ENCODE measurements at places on chromosomes 11 and 22.

- no peak for DNase-seq
Measured at GRCh38 chr22:41003066-41003465, 51.9 kb downstream of the RBX1 start.

- DNase-seq: peak; percentile 93
Measured at GRCh38 chr11:17927681-17928343, 85.0 kb downstream of the SERGEF start.

DNA sequence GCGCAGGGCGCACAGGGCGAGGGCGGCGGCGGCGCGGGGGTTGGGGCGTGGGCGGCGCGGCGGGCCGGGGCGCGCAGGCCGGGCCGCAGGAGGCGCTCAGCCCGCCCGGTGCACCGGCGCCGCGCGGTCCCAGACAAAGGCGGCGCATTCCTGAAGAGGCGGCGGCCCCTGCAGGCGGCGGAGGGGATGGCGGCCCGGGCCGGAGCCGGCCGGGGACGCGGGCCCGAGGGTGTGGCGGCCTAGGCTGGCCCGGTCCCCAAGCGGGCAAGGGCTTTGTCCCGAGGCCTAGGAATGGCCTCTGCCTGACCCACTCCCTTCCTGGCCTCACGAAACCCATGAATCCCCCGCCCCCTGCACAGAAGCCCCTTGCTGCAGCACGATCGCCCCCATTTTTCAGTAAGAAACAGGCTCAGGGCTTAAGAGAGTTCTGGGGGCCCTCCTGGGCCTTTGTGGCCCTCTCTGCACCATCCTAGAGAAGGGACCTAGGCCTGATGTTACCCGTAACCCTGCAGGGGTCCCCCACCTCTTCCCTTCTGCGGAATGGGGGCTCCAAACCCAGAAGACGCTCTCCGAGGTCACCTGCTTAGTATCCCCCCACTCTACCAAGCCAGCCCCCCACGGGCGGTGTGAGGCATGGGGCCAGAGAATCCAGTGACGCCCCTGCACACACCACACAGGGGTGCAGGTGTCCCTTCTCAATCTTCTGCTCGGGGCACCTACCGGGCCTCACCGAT, at the start of gene RTN4R:
RTN4R (minus strand) TSS at position 40 of the 734 bp plus-strand sequence. CDS start 226 bp downstream, outside the sequence.
- peak; percentile 31 for DNase-seq

DNA sequence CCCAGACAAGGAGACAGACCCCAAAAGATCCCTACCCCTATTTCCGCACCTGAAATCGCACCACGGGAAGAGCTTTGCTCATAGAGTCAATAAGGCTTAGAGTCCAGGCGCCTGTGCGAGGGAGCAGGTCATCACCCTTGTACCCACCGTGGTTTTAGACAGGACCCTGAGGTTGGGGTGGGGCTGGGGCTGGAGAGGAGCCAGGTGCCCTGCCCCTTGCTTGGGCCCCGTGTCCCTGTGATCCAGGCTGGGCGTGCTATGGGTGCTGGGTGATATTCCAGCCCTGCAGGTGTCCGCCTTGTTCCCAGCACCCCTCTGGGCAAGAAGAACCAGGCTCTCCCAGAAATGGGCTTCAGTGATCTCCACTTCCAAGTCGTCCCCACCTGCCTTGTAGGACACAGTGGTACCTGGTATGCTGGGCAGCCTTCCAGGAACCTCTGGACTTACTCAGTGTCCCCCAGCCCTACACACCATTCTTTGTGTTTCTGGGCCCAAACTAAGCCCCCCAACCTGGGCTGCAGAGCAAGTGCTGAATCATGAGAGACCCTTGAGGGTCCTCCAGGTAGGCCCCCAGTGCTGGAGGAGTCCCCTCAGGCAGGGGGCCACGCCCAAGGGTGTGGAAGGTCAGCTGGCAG, 4.5 kb downstream of the CD81 start:
- no peak for DNase-seq

DNA sequence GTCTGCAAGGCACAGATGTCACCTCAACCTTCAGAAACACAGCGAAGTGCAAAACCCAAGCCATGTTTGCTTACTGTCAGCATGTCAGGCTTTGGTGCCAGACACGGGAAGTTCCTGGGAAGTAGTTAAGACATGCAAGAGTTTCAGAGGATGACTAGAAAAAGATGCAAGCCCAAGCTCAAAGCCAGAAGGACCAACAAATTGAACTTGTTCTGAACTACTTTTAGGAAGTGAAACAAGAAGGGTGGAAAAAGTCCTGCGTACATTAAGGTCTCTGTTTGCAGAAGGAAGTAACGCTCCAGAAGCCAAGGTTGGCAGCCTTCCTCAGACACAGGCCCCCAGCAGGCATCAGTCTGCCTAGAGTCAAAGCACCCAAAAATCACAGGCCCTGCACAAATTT, 2.6 kb downstream of the AP1B1 start:
- DNase-seq: no peak

GRCh38 chr11:97890466-97890865, 1130.3 kb upstream of the CNTN5 start:
- no peak for DNase-seq

GRCh38 chr22:17109113-17109865, 11.9 kb downstream of the TMEM121B start:
- DNase-seq: no peak

- no peak for DNase-seq
Measured at GRCh38 chr11:1440496-1440895, 46.1 kb downstream of the MOB2 start.

Measured in choroid plexus epithelial cell (primary cell).